Calu3 (cell line): ENCODE measurements at places on chromosomes 2 and 18. TPM values are rescaled to one million over a fixed set of nuclear protein-coding genes. Genes with fewer than 3 reads are reported as not detected.

DNA sequence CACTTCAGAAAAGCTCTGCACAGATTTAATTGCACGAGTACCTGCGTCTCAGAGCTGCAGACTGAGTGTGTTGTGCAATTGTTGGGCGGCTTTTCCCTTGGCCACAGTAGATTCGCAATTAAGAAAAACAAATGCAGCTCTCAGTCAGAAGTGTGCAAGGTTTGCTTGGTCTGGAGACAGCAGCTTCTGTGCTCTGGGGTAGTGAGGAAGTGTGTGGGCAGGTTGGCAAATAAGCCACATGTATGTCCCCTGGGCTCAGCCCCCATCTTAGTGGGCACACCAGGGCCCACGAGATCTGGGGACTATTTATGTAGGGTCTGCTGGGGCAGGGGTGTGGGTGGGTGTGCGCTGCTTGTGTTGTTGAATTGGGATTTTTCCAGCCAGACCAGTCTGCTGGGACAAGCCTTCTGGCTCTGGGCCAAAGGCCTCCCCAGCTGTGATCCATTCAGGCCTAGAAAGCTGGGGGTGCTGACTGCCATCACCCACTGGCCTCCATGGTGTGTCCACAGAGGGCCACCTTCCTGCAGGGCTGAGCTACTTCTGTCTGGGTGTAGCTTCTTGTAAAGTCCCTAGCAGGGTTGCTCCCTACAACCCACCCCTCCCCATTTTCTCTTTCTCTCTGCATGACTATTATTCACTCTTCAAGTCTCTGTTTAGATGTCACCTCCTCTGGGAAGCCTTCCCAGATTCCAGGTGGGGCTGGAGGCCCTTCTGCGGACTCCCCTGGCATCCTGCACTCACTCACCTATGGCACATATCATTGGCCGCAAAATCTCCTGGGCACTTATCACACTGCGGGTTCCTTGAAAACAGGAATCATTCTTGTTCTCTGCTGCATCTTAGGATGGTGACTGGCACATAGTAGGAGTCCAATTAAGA is 67.8 kb downstream of the ODC1 start:
- DNase-seq = no peak
- H3K4me3 ChIP-seq = no peak overlapping the region
- H3K36me3 ChIP-seq = no peaks in the 10 kb centered on the region
- H3K27me3 ChIP-seq = no peaks in the 10 kb centered on the region

DNA sequence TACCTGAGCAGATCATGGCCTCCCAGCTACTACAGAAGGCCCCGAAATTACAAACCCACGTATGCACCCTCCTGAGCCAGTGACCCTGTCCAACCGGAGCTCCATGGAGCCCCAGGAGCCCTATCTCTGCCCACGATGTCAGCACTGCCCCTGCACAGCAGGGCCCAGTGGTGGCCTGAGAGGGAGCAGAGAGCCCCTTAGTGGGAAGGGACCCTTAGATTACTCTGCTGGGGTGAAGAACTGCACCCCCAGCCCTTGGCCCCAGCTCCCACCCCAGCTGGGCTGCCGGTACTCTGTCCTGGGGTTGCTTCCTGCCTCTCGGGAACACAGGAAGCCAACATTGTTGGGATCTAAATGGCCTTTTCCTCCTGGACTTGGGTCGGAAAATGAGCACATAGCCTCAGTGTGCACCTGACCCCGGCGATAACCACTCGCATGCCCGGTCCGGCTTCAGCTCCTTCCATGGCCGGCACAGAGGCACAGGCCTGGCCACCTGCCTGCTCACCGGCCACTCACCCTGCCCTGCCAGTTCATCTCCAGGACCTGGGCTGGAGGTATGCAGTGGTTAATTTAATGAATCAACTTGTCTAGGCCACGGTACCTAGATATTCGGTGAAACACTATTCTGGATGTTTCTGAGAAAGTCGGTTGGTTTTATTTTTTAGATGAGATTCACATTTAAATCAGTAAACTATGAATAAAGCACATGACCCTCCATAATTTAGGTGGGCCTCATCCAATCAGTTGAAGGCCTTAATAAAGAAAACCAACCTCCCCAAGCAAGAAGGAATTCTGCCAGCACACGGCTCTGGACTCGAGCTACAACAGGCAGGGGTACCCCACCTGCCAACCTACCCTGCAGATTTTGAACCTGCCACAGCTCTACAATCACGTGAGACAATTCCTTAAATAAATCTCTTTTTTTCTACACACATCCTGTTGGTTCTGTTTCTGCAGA is 19.2 kb downstream of the TNS1 start:
- H3K4me3 ChIP-seq = no peak overlapping the region
- H3K36me3 ChIP-seq = peaks cover 7% of the 10 kb centered on the region
- peaks cover 35% of the 10 kb centered on the region for H3K27me3 ChIP-seq
- H3K4me1 ChIP-seq = peaks cover 14% of the 10 kb centered on the region
- DNase-seq = no peak

DNA sequence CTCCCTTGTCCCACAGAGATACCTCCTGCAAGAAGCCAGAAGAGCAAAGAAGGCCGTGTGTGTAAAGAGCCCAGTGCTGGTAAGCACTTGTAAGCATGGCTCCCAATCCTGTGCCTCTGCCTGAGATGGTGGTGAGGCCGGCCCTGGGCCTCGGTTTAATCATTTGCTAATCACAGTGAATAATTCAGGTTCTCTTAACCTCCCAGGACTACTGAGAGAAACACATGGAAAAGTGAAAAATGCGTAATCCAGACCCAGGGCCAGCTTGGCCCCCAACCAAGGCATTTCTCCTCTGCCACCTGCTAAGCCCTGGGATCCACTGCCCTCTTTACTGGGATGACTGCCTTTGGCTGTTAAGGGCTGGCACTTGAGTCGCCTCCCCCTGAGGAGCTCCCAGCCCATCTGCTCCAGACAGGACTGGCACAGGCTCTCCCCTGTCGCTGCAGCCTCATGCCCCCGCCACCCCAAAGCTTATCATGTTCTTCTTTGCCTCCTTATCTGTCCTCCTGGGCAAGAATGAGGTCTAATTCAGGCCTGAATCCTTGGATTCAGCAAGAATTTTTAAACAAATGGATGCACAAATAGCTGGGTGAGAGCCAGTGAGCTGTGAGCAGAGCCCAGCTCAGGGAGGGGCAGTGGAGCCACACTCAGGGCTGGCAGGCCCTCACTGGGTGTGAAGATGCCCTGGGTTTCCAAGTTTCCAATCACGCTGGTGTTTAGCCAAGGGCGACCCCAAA is 193.9 kb upstream of the HS6ST1 start:
- no peaks in the 10 kb centered on the region for H3K4me1 ChIP-seq
- H3K27ac ChIP-seq = no peak overlapping the region
- DNase-seq = no peak
- no peaks in the 10 kb centered on the region for H3K36me3 ChIP-seq

DNA sequence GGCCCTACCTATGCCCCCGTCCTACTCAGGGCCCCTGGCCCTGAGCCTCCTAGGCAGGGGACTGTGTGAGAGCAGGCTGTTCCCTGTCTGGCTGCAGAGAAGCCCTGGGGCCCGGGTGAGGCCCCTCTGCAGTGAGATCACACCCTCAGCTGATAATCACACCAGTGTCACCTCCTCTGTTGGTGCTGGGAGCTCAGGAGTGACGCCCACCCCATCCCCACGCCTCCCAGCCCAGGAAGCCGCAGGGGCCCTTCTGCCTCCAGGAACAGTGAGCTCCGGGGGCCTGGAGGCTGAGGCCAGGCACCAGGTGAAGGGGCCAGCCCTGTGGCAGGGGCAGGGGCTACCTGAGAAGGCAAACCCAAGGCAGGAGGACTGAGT is 20.0 kb downstream of the KCNIP3 start:
- DNase-seq = no peak
- H3K4me1 ChIP-seq = peaks cover 17% of the 10 kb centered on the region
- H3K27ac ChIP-seq = no peak overlapping the region
- no peaks in the 10 kb centered on the region for H3K36me3 ChIP-seq

The LIPG gene
- 36.6 and 44.0 TPM in 2 replicates for total RNA-seq

DNA sequence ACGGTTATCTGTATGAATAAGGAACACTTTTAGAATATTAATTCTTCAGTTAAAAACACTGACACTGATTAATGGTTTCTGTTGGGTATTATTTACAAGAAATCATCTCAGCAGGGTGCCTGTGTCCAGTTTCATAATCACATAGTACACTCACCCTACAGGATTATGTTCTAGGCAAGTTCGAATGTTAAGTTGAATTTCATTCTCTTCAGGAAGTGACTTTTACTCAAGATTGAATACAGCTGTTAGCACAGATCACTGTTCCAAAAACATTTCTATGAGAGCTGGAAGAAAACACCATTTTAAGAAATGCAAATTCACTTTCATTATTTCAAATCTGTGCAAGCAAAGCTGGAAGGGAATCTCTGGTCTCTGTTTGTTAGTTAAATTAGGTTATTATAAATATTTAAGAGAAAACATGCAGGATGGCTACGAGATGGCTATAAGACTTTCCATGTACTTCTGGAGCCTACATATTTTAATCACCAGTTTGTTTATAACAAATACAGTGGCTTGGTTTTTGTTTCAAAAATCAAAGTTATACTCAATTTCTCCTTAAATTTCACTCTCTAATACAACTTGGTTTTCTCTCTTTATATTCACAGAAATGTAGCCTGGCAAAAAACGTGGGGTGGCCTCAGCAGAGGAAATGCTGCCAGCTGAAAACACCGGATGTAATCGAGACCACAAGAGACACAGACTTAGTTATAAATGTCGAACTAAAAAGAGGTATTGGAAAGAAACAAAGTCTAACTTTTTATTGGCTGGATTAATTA is 65.8 kb downstream of the RBMS1 start:
- no peaks in the 10 kb centered on the region for H3K36me3 ChIP-seq
- H3K27ac ChIP-seq = no peak overlapping the region
- DNase-seq = no peak
- H3K4me3 ChIP-seq = no peak overlapping the region
- H3K4me1 ChIP-seq = peaks cover 24% of the 10 kb centered on the region

GRCh38 chr2:171044416-171044815 is 115.4 kb downstream of the GORASP2 start:
- H3K27ac ChIP-seq = no peak overlapping the region
- H3K27me3 ChIP-seq = no peaks in the 10 kb centered on the region
- no peak for DNase-seq
- no peaks in the 10 kb centered on the region for H3K4me1 ChIP-seq
- no peak overlapping the region for H3K4me3 ChIP-seq
- peaks cover 29% of the 10 kb centered on the region for H3K36me3 ChIP-seq

The CAPN14 gene
- 0.35 and 0.42 TPM in 2 replicates for total RNA-seq

The SLC9A2 gene
- total RNA-seq = 5.7 and 5.9 TPM in 2 replicates

The CHAC2 gene
- 7.4 and 8.8 TPM in 2 replicates for total RNA-seq

The ZCCHC2 gene
- total RNA-seq = 43.5 and 61.4 TPM in 2 replicates

The CHRNA1 gene
- not detected in 2 replicates for total RNA-seq

The PFN4 gene
- total RNA-seq = 0.64 TPM in 1 of 2 replicates, not detected in the other
